ENCODE measurements at places on chromosomes 6 and 20.

DNA sequence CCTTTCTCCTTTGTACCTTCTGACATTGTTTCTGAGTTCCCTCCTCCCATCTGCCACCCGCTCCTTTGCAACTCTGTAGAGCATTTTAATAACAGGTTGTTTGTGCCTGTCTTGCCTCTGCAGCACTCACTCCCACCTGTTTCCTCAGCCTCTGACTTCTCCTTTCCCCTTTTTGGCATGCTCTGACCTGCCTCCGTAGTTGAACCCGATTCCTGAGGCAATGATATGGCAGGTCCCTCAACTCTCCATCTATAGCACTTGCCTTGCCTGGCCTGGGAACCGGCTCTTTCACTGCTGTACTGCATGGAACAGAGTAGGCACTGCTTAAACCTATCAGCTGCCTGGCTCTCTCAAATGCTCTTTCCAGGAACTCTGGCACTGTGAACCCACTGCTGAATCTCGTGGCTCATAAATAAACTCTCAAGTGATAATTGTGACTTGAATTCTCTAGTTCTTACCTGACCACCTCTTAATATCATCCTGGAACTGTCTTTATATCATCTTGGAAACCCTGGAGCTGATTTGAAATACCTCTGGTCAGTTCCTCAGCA lies 50.3 kb downstream of the UTRN start:
- no peak for DNase-seq

DNA sequence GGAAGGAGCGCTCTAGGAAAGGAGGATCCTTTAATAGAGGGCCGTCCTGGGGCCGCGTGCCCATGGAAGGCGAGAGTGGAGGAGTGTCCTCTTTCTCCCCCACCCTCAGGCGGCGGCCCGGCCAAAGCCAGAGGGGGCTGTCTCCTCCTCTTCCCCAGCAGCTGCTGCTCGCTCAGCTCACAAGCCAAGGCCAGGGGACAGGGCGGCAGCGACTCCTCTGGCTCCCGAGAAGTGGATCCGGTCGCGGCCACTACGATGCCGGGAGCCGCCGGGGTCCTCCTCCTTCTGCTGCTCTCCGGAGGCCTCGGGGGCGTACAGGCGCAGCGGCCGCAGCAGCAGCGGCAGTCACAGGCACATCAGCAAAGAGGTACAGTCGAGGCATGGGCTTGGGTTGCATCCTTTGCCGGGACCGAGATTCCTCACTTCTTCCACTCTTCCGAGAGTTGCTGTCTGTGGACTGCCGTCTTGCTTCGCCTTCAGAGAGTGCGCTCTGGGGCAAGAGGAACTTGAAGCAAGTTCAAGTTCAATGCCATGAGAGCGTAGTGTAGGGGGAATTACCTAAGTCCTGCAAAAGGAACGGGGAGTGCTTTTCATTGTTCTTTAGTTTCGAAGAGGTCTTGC lies at the start of gene LAMA2:
TSS of gene LAMA2 (plus strand) at position 148 of the 621 bp plus-strand sequence. CDS start at position 256, 108 bp downstream.
- no peak for DNase-seq

DNA sequence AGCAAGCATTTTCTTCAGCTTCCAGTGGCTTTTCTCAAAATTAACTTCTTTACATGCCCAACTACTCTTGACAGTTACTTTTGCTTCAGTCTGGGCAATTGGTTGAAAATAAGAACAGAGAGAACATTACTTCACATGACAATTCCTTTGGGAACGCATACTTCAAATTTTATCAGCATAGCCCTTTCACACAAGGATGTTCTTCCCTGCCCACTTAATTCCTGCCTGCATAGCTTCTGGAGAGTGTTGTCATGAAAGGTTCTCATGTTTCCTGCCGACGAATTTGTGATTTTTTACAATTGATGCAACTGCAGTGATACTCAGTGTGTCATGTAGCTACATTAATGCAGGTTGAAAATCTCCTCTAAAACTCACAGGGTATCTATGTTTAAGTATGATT lies 22.0 kb upstream of the SNRNP48 start:
- DNase-seq, result no peak

GRCh38 chr20:6993011-6993410 lies 225.5 kb downstream of the BMP2 start:
- no peak for DNase-seq

DNA sequence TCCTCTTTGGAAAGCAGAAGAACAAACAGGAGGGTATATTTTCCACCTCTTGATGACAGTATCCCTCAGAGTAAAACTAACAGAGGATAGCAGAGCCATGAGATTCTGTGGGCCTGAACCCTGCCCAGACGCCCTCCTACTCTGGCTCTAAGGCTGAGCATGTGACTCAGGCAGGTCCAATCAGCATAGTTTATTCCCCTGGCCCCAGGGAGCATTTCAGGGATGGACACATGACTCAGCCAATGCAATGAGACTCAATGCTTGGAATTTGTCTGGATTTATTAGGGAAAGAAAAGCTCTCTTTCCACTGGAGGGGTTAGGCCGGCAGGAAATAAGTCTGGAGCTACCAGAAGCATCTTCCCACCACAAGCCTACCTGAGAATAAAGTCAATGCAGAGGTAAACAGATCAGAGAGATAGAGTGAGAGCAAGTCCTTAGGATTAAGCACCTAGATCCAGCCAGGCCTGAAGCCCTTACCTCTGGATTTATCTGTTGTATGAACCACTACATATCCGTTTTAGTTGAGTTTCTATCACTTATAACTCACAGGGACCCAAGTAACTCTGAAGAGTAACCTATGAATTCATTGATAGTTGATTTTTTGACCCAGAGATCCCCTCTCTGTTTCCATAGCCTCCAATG lies 68.2 kb upstream of the EYA2 start:
- no peak for DNase-seq

GRCh38 chr6:2855061-2855519 lies 13.4 kb upstream of the SERPINB1 start:
- no peak for DNase-seq

GRCh38 chr6:138250513-138251247 lies 32.4 kb upstream of the PBOV1 start:
- DNase-seq, result no peak

DNA sequence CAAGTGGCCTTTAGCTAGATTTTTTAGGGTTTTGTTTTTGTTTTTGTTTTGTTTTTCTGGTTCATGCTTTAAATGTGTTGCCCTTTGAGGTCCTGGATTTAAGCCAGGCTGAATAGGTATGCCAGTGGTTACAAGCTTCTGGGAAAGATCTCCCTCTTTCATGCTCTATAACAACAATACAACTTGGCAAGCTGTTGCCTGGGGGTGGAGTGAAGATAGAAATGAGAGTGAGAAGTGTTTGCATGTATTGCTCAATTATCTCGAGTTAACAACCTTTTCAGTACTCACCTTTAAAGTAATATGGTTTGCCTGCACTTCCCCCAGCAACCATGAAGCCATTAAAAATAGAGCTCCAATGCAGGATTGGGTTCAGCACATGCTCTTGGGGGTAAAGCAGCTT lies 19.2 kb upstream of the HAO1 start:
- DNase-seq, result no peak

- DNase-seq, result no peak
Measured at GRCh38 chr20:49100972-49101371, 54.9 kb downstream of the CSE1L start.

- DNase-seq, result no peak
Measured at GRCh38 chr20:53752971-53753879, 159.6 kb upstream of the ZNF217 start.

DNA sequence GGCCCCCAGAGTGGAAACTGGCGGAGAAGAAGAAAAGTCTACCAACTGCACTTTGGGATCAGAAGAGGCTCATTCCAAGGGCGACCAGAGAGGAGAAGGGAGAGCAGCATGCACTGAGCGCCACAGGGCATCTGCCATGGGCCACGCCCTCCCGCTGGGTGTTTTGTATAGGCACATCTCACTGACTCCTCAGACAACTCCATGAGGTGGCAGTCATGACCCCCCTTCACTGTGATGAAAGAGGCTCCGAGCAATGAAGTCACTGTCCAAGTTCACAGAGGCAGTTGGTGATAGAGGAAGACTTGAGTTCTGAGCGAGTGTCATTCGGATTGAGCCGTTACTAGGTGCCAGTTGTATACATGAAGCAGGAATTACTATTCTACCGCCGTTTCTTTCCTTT lies 15.4 kb downstream of the BPIFB1 start:
- DNase-seq, result no peak

DNA sequence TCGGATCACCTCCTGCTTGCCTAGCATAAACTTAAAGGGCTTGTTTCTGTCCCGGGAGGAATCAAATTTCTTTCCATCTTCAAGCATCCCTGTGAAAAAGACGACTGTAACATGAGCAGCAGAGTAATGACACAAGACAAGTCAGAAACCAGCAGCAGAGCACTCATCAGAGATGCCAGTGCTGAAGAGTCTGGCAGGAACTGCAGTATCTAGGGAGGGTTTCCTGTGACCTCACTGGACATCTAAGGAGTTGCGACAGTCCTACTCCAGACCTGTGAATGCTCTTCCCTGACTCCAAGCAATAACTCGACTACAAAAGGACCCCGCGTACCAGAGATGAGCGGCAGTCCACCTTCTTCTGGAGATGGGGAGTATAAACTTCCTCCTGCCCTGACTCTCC lies 17.3 kb downstream of the FKBP1A start:
- no peak for DNase-seq

- no peak for DNase-seq
Measured at GRCh38 chr20:10902576-10903282, 228.9 kb upstream of the JAG1 start.

DNA sequence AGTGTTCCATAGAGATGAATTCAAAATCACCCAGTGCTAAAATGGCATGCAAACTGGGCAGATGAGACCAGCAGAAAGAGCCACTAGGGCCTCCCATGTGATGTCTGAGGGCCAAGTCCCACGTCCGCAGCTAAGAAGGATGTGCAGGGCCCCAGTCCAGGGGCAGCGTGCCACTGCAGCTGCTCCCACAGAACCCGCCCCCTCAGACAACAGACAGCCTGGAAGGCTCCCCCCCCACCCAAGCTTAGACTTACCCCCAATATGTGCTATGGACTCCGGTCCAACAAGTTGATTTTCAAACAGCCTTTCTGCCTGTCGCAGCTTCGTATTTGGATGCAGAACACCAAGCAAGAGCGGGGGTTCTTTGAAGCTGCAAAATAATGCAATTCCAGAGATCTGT lies 14.0 kb downstream of the APMAP start:
- DNase-seq, result peak; percentile 5

- DNase-seq, result peak; percentile 41
Measured at GRCh38 chr6:455006-455585, 63.5 kb downstream of the IRF4 start.

- DNase-seq, result no peak
Measured at GRCh38 chr6:170058878-170059485, 231.9 kb downstream of the DLL1 start.

- no peak for DNase-seq
Measured at GRCh38 chr6:48472535-48472934, 361.5 kb upstream of the PTCHD4 start.

All from activated naive CD4-positive, alpha-beta T cell treated with anti-CD3 and anti-CD28 coated beads, Interleukin-2, amount 10 ng/mL, durations not matched to agents 7 days and 5 days (primary cell).